ENCODE measurements at places on chromosomes 7 and 10.

DNA sequence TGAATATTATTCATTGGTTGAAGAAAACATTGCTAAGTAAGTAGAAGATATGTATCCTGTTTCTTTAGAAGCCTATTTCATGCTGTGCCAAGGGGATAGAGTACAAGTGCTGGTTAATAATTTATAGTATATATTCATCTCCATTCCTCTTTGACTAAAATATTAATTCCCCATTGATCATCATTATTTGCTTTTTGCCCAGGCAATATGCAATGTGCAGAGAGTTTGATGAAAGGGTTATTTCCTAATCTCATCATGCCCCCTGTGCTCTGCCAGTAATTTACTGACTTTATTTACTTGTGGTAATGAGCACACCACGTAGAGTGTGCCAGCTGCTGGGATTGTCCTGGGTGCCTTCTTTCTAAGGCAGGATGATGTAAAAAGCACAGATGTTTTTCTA, 180.9 kb downstream of the REEP3 start:
- DNase-seq, result no peak

DNA sequence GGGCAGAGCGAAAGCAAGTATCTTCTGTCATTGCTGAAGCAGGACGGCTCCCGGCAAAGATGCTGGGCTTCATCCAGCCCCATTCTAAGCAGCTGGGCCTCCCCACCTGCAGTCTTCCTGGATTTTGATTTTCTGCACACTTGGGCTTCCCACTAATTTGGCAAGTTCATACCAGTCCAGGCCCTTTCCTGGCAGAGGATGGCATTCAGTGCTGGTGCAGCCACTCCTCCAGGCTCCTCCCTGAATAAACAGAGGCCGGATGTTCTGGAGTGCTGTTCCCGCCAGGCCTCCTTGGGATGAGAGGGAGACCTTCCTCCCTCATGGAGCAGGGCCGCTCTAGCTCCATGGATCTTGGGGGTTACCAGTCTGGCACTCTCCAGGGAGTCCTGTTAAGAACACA, 3.4 kb downstream of the BAG3 start:
- DNase-seq, result no peak

- no peak for DNase-seq
Measured at GRCh38 chr10:61781969-61782403, 119.3 kb downstream of the CABCOCO1 start.

DNA sequence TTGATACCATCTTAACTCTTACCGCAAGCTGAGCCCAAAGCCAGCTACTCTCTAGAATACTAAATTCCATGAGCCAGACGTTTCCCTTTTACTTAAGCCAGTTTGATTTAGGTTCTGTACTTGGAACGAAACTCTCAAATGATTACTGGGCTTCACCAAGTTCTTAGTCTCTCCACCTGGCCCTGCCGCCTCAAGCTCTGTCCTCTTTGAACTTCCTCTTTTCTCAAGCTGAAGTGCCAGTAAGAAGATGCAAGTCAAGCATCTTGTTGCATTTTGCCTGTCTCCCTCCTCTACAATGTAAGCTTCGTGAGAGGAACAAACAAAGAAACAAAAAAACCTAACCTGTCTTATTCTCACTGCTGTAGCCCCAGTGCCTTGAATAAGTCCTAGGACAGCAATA, 358.2 kb upstream of the NPVF start:
- DNase-seq, result no peak

- DNase-seq, result no peak
Measured at GRCh38 chr7:124674451-124674850, 91.1 kb downstream of the GPR37 start.

DNA sequence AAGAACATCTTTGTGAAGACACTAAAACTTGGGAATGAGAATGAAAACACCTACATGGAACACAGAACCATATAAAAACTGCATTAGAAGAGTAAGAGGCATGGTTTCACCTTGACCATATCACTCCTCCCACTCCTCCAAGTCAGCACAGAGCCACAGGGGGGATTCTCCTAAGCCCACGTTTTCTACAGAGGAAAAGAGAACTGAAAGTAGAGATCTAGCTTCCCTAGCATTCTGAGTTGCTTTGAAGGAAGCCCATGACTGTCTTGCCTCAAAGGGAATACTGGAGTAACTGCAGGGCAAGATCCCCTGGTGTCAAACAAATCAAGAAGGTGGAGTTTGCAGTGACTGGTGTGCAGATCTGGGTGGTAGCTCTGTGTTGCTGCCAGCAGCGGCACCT, 43.9 kb downstream of the HBP1 start:
- no peak for DNase-seq

- DNase-seq, result no peak
Measured at GRCh38 chr10:82402906-82403401, 528.0 kb downstream of the NRG3 start.

DNA sequence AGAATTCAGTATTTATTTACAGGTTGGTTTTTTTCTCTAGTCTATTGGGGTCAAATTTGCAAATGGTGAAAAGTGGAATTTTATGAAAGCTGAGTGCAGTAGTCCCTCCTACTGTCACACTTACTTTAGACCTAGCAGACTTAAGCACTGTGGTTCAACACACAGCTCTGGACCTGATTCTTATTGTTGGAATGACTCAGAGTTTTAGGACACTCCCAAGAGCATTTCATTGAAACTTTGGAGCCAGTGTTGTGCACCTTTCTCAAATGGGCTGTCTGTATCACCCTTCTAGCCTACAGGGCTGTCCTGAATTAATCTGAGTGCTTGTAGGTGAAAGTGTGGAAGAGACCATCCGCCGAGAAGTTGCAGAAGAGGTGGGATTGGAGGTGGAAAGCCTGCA, 16.1 kb downstream of the NUDT13 start:
- DNase-seq, result no peak

DNA sequence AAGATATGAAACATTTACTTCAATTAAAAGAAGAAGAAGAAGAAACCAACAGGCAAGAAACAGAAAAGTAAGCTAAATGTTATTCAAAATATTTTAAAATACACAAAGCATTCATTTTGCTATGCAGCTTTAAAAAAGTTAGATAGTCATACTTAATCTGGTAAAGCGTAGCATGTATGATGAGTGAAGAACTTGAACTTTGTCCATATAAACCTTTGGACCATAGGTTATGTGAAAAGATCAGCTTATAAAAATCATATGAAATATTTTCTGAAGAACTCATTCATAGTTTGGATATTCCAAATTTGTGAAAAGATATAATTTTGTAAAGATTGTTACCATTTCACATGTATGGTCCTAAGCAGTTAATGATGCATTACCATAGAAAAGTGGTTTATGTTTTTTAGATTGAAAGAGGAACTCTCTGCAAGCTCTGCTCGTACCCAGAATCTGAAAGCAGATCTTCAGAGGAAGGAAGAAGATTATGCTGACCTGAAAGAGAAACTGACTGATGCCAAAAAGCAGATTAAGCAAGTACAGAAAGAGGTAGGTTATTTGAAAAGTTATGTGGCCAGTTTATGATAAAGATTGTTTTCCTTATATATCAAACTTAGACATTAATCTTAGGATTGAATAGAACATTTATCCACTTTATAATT, 37.3 kb downstream of the KIF20B start:
- DNase-seq, result no peak

DNA sequence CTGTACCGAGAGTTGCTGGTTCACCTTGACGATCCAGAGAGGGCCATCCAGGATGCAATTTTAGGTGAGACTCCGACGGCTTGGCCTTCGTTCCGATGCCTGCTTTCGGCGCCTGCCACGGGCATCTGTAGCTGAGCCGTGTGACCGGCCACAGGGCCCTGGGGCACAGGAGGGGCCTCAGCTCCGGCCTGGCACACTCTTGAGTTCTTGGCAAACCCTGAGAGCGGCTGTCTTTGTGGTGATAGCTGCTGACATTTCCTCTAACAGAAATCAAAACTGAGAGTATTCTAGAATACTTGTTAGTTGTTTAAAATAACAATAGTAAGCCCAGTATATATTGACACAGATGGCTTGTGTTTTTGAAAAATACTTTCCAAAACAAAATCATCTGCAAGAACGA, 52.2 kb upstream of the SUN1 start:
- DNase-seq, result no peak

GRCh38 chr10:97483921-97484320, 14.3 kb downstream of the MMS19 start:
- DNase-seq, result no peak

DNA sequence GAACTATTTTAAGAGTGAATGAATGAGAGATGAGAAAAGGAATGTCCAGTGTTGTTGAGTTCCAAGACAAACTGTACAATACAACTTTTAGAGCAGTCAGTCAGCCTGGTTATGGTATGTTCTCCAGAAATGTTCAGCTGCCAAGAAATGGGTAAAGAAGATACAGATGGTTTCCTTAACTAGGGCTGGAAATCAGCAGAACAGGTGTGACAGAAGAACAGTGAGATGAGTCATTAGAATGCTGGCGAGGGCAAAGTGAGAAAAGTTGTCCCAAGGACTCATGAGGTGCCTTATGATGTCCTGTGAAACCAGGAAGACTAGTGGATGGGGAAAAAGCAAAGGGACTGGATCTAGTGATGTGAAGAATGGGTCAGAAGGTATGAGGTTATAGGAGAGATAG, 20.8 kb upstream of the SEPTIN7 start:
- no peak for DNase-seq

- DNase-seq, result no peak
Measured at GRCh38 chr10:117553142-117553814, 10.7 kb downstream of the EMX2 start.

GRCh38 chr7:7719236-7719635, 829 bp upstream of the RPA3 start:
- peak; percentile 19 for DNase-seq

DNA sequence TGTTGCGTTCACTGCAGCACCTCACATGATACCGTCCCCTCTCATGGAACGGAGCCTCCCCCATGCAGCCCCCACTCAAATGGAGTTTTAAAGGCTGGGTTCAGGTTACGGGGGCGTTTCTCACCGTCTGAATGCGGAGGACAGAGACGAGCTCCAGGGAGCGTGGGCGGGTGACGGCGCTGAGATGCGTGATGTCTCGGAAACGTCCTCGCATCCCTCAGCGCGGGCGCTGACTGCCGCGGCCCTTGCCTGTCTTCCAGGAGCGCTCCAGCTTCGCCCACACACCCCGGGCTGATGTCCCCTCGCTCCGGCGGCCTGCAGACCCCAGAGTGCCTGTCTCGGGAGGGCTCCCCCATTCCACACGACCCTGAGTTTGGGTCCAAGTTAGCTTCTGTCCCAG, 16.6 kb upstream of the AP5Z1 start:
- no peak for DNase-seq

DNA sequence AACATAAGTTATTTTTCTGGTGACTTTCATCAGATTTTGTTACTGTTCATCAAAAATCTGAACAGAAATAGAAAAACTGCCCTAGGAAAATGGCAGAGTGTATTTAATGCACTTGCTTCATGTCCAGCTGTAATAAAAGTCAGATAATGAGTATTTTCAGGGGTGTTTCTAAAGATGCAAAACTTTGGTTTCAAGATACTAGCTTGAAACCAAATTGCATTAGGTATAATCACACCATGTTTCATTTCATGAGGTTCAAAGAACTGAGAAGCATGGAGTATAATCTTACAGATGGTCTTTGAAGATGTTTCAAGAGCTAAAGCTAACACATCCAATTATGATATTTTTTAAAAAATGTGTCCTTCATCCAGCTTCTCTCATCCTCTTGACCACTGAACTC, 128.9 kb downstream of the NRCAM start:
- no peak for DNase-seq

DNA sequence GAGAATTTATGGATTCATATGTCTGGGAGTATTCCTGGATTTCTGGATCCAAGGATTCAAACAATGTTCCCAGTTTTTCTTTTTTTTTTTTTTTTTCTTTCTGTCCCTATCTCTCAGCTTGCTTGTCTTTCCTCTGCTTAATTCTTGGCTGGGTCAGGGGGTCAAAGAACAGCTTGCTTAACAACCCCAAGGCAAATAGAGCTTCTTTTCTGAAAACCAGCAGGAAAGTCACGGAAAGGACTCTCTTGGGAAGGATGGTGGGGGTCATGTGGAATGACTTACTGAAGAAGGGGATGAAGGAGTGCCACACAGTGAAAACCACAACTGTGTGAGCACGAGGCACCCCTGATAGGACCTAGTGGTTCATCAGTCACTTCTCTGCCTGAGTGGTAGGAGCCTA, 36.1 kb downstream of the GRK5 start:
- DNase-seq, result no peak

GRCh38 chr10:54203401-54203800, 597.6 kb downstream of the PCDH15 start:
- no peak for DNase-seq
